ENCODE measurements at places on chromosomes 13 and 19.

DNA sequence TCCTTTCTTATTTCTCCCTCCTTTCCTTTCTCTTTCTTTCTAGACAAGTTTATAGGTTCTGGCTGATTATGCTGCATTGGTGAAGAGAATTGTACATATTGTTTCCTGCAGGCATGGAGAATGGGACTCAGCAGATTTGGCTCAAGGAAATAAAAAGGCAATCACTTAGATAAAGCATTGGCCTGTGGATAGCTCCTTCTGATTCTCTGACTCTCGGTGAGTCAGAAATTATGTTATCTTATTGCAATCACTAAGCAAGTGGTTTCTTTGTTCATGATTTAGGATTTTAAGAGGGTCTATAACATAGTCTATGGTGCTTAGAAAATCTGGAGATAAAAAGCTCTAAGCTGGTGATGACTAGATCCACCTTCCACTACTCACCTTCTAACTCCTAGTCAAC is 54.0 kb upstream of the POSTN start:
- no peak for DNase-seq

- DNase-seq = no peak
Observed at GRCh38 chr19:39833160-39833463, 850 bp downstream of the DYRK1B start.

- no peak for DNase-seq
Observed at GRCh38 chr19:7874897-7875273, 695 bp upstream of the PRR36 start.

DNA sequence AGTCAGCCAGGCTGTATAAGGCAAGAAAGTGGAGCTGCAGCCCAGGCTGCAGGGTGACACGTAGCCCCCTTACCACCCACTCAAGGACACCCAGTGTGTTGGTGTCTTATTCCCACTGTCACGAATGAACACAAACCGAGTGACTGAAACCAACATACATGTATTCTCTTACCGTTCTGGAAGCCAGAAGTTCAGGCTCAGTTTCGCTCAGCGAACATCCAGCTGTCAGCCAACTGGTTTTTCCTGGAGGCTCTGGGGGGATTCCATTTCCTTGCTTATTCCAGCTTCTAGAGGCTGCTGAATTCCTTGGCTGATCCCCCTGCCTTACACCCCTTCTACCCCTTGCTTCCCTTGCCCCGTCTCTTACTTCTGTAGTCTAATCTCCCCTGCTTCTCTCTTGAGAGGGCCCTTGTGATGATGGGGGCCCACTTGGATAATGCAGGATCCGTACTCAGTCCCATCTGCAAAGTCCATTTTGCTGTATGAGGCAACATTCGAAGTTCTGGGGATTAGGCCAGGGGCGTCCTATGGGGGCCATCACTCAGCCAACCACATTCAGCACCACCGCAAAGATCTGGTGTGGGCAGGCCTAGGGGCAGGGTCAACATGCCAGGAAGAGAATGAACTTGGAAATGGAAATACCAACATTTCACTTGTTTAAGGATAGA is 47.3 kb upstream of the MTIF3 start:
- DNase-seq = no peak

DNA sequence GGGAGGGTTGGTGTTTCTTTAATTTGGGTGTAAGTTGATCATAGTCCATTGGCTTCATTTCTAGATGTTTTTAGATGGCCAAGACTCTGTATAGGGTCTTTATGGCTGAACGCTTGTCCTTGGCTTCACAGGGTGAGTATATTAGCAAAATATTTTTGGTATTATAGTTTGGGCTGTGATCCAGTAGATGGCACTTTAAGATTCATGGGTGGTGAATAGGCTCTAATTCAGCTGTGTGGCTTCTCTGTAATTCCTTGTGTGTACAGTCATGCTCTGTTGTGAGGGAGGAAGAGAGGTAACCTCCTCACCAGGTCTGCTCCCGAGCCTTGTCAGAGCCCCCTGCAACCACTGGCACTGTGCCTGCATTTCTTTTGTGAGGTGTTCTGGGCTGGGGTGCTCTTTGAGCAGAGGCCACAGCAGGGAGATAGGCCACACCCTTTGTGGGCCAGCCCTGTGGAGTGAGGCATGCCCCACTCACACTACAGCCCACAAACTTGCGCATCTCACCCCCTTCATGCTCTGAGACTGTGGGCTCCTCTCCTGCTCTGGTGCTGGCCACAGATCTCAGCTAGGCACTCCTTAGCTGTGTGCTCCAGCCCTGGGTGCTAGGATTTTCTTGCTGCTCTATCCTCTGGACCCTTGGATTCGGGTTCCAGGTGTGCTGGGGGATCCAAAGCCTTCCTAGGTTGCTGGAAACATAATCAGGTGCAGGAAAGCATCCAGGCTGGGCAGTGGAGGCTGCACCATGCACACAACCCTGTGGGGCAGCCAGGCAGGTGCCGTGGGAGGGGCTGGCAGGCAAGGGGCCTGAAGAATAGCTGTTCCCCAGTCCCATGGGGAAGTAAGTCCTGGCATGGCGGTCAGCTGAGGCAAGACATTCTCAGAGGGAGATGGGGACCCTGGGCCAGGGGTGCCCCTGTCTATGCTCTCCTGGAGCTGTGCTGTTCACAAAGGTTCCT is 193.9 kb downstream of the GPC5 start:
- DNase-seq = no peak

- DNase-seq = no peak
Observed at GRCh38 chr13:110103026-110103425, 203.9 kb downstream of the COL4A1 start.

GRCh38 chr13:42305503-42305902 is 33.6 kb downstream of the AKAP11 start:
- no peak for DNase-seq

GRCh38 chr19:36201684-36202083 is 12.8 kb downstream of the ZNF565 start:
- no peak for DNase-seq

- DNase-seq = no peak
Observed at GRCh38 chr13:22569811-22570210, 611.0 kb upstream of the SGCG start.

- DNase-seq = no peak
Observed at GRCh38 chr13:99941086-99941485, 30.5 kb downstream of the ZIC5 start.

DNA sequence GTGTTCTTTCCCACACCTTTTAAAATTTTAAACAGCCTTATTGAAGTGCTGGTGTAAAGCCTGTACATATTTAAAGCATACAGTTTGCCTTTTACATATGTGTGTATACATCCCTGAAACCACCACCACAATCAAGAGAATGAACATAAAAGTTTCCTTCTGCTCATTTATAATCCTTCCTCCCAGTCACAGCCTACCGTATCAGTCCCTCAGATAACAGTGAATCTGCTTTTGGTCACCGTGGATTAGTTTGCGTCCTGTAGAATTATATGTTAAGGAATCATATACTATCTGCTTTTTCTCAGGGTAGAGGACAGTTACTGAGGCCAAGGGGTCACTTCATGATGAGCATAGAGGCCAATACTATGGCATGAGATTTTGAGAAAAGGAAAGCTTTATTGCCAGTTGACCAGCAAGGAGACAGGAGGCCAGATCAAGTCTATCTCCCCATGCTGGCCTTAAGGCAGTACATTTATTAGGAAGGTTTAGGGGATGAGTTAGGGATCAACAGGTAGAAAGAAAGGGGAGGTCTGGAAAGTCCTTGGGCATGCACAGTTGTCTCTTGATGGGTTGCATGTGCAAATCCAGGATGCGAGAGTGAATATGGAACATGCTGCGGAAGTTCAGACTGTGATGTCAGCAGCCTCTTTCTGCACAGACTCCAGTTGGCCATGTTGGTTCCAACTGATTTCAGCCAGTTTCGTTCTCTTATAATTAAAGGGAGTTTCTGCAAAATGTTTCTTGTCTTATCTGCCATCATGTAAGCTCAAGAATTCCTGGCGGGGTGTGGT is 36.3 kb upstream of the LSM14A start:
- no peak for DNase-seq

- no peak for DNase-seq
Observed at GRCh38 chr19:39553082-39553652, 13.2 kb upstream of the EID2 start.

DNA sequence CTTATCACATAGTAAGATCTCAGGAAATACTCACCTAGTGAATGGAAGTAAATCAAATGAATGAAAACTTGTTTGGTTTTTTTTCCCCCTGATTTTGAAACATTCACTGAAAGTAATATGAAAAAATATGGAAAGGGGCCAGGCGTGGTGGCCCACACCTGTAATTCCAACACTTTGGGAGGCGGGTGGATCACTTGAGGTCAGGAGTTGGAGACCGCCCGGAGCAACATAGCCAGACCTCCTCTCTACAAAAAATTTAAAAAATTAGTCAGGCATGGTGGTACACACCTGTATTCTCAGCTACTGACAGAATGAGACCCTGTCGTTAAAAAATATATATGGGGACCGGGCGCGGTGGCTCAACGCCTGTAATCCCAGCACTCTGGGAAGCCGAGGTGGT is 149.6 kb downstream of the SIPA1L3 start:
- DNase-seq = no peak

GRCh38 chr13:83449668-83450395 is 432.4 kb downstream of the SLITRK1 start:
- peak; percentile 27 for DNase-seq

GRCh38 chr19:41868120-41868988 is 8.3 kb downstream of the RPS19 start:
- no peak for DNase-seq

GRCh38 chr19:6818246-6818645 is 45.7 kb downstream of the VAV1 start:
- no peak for DNase-seq

GRCh38 chr13:52847682-52848432 is 583 bp downstream of the PCDH8 start:
- no peak for DNase-seq

GRCh38 chr13:27355894-27356293 is 68.5 kb upstream of the GTF3A start:
- DNase-seq = no peak

DNA sequence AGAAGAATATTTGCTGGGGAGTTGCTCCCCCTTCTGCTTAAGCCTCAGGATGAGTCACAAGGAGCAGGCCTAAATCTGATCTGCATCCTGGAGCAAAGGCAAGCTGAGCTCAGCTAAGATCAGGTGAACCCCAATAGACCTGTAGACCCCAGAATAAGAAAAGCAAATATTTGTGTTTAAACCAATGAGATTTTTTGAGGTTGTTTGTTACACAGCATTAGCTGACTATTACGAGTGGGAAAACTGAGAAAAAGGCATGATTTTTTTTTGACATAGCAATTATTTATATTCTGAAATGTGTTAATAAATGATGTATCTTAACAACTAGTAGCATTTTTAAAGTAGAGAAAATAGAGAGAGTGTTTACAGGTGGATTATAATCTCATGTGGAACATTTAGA is 45.1 kb downstream of the ADGRE3 start:
- DNase-seq = no peak

DNA sequence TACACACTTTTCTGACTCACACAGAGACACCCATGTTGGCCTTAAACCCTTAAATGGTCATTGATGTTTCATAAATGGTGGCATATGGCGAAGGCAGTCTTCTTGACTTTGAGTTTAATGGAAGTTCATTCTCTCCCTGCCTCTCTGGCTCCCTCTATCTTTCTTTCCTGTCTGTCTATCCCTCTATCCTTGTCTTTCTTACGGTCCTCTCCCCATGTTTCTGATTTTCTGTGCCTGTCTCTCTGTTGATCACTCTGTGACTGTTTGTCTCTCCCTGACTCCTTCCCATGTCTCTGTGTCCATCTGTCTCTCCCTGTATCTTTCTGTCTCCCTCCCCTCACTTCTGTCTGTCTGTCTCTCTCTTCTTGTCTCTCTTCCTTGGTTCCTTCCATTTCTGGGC is 43.2 kb upstream of the SHKBP1 start:
- DNase-seq = no peak

GRCh38 chr13:113625965-113626721 is 31.9 kb downstream of the ATP4B start:
- peak; percentile 48 for DNase-seq

- DNase-seq = no peak
Observed at GRCh38 chr13:35947315-35947714, 183.9 kb downstream of the DCLK1 start.

DNA sequence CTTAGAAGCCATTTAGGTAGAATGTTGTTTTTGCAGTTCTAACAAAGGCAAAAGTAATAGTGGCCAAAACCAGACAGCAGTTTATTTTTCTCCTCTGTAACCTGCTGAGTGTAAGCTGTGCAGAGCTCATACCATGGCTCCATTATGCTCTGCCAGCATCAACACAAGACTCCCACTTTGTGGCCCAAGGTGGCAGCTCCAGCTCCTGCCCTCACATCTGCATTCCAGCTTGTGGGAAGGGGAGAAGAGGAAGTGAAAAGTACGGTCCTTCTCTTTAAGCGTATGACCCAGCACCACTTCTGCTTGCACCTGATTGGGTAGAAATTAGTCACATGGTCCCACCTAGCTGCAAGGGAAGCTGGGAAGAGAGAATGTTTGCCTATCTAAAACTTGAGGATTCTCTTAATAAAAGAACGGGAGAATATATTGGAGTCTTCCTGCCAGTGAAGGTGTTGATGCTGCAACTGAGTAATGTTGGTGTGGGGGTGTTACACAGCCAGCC is 19.2 kb downstream of the ADGRE1 start:
- no peak for DNase-seq

- DNase-seq = no peak
Observed at GRCh38 chr13:48661107-48661506, 7.4 kb downstream of the CYSLTR2 start.

GRCh38 chr19:39557811-39558623 is 18.1 kb upstream of the EID2 start:
- no peak for DNase-seq

DNA sequence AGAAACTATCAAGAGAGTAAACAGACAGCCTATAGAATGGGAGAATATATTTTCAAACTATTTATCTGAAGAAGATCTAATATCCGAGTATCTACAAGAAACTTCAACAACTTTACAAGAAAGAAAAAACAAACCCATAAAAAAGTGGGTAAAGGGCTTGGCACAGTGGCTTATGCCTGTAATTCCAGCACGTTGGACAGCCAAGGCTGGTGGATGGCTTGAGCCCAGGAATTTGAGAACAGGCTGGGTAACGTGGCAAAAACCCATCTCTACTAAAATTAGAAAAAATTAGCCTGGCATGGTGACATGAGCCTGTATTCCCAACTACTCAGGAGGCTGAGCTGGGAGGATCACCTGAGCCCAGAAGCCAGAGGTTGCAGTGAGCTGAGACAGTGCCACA is 7.8 kb upstream of the LGALS16 start:
- no peak for DNase-seq
